NCI-H748 treated with DMSO at 0.1 percent for 48 hours (cell line): ENCODE measurements at places on chromosomes 4 and X.

DNA sequence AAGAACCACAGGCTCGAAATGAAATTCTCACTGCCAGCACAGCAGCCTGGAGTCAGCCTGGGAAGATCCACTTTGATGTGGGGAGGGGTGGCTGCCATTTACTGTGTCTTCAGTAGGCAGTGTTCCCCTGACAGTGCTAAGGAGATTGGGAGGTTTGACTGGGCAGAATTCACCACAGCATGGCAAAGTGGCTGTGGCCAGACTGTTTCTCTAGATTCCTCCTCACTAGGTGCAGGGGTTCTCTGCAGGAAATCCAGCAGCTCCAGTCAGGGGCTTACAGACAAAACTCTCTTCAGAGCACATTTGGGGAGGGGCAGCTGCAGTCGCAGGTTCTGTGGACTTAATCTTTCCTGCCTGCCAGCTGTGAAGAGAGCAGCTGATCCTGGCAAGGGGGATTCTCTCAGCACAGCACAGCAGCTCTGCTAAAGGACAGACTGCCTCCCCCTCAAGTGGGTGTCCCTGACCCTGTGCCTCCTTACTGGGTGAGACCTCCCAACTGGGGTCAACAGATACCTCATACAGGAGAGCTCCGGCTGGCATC lies 1174.0 kb downstream of the RAPGEF2 start:
- DNase-seq, result no peak

DNA sequence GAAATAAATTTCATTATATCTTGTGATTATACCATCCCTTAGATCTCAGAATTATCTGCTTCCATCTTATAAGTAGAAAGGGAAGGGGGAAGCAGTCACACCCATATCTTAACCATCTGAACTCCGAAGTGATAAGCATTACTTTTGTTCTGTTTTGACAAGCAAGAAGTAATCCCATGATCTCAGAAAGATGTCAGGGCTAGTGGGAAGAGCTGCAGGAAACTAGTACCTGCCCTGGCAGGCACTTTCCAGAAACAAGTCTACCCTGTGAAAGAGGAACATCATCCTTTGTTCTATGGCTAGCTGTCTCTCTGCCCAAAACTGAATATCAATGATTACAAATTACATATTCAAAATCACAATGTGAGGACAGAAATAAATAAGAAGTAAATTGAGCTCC lies 244.4 kb downstream of the SPOCK3 start:
- DNase-seq, result no peak

DNA sequence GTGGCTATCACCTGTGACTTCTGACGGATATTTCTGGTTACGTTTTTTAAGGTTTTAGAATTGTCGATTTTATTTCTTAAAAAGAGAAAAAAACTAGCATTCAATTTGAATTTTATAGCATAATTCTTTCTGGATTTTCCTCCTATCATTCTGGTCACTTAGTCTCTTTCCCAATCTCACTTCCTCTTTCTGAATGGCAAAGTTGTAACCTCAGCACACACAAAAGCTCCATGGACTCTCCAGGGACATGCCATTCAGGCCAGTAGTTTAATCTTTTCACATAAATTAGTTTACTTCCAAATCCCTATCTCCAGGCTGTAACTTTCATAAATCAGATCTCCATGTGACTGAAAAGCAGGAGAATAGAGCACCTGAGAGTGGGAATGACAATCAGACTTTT lies 110.7 kb downstream of the ARAP2 start:
- no peak for DNase-seq

GRCh38 chrX:46713672-46714490 lies 45.0 kb downstream of the SLC9A7 start:
- no peak for DNase-seq

DNA sequence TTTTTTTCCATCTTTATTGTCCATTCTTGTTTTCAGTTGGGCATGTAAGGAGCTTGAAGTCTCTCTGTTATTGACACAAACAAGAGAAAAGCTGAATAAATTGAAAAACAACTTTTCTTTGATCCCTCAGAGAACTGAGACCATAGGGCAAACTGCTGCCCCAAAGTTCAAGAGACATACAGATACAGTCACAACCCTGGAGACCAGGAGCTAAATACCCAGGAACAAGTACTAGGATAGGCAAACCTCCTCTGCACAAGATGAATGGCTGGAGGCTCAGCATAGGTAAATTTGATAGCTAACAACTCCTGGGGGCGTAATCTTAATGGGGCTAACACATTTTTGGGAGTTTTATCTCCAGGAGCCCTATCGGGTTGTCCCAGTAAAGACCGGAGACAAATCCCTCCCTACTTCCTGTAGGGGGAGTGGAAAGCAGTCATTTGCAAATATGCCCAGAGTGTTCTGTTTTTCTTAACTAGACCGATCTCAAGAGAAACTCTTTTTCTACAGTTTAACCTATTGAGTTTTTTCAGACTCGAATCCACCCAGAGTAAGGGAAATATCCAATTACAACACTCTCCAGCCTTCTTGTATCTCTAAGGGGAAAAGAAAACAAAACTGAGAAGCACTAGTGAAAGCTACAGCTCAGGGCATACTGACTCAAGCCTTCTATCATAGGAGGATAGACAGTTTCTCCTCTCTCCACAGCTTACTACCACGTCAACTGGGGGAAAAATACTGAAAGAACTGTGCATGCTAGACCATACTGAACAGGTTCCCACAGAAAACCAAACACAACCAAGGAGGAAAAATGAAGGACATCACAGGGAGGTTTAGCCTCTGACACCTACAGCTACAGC lies 23.1 kb downstream of the MAGEA8 start:
- no peak for DNase-seq

GRCh38 chr4:168098248-168098717 lies 5.9 kb downstream of the ANXA10 start:
- no peak for DNase-seq

DNA sequence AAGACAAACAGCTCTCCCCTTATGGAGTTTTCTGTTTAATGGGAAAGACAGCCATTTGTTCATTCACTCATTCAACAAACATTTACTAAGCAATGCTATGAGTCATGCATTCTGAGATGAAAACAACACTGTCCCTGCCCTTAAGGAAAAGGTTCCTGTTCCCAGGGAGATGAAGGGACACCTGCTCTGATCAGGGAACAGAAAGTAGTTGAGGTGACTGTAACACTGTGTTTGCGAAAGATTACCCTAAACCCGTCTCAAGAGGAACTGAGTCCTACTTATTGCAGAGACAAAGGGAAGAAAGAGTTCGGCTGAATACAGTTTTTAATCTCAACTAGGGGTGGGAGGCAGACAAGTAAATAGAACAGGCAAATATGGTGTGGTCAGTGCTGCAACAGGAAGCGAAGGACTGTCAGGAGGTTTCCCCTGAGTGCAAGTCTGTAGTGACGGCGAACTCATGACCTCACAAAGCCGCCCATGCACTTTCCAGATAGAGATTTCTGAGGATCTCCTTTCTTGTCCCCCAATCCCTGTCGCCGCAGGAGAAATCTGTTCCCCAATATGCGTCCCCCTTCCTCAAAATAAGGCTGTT lies 712 bp downstream of the STX18 start:
- DNase-seq, result no peak

DNA sequence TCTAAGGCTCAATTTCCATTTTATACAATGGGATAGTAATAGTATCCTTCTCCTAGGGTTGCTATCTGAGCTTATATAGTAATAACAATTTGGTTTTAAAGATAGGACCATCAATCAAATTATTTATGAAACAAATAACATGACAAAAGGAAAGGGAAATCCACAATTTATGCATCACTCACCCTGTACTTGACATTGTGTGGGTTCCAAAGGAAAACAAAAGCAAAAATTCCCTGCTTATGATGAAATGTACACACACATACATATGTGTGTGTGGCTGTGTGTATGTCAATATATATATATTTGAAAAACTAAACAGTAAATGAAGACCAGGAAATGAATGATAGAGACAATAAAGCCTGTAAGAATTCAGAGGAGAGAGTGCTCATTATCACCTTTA lies 2.9 kb upstream of the TNIP3 start:
- DNase-seq, result no peak

- DNase-seq, result peak; percentile 57
These were observed 4.8 kb upstream of the NHS start for GRCh38 chrX:17370191-17370590.

DNA sequence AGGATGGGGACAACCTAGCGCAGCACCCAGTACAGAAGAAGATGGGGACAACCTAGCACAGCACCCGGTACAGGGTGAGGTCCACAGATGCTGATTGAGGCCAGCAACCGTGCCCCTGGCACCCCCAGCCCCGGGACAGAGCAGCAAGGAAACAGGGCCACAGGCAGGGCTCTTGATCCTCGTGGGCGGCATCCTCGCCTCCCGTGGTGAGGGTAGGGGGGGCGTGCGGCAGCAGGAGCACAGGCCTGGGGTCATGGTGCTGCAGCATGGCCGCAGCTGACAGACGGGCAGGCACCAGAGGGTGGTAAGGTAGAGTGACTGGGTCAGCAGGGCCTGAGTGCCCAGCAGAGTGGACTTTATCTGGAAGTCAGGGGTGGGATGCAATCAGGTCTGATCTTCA lies 89.5 kb downstream of the HMX1 start:
- DNase-seq, result no peak

- DNase-seq, result peak; percentile 5
These were observed 264.3 kb downstream of the NPFFR2 start for GRCh38 chr4:72295966-72296557.

DNA sequence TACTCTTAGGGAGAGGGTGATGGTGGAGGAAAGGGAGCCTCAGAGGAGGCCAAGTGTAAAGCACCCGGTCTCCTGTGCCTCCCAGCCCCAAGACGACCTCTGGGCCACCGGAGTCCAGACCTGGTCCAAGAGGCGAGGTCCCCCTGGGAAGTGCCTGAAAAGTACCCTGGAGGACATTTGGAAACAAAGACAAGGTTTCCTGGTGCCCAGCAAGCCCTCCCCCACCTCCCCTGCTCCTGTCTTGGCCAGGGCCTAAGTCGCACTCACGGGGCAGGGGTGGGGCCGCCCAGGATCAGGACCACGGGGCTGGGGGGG lies 532 bp upstream of the SH3BP2 start:
- DNase-seq, result no peak

DNA sequence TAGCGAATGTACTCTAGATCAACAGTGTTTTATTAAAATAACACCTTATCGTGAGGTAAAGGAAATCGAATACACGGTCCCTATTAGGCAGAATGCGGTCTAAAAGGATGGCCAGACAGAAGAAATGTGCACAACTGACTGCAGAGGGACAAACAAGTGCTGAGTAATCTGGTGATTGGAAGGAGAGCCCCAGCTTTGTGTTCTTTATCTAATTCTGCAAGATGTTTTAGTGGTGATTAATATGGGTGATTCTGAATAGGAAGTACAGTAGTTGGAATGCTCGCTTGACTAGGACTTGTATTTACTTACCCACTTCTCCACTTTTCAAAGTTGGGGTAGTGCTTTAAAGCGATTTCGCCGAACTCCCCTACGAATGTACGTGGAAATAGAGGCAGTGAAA lies 1.2 kb downstream of the WDR44 start:
- peak; percentile 45 for DNase-seq

GRCh38 chrX:153361781-153362397 lies 27.9 kb downstream of the ZNF275 start:
- DNase-seq, result no peak

DNA sequence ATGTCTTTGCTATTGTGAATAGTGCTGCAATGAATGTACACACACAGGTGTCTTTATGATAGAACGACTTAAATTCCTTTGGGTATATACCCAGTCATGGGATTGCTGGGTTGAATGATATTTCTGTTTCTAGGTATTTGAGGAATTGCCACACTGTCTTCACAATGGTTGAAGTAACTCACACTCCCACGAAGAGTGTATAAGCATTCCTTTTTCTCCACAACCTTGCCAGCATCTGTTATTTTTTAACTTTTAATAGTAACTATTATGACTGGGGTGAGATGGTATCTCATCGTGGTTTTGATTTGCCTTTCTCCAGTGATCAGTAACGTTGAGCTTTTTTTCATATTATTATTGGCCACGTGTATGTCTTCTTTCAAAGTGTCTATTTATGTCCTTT lies 17.6 kb upstream of the DCUN1D4 start:
- DNase-seq, result no peak

DNA sequence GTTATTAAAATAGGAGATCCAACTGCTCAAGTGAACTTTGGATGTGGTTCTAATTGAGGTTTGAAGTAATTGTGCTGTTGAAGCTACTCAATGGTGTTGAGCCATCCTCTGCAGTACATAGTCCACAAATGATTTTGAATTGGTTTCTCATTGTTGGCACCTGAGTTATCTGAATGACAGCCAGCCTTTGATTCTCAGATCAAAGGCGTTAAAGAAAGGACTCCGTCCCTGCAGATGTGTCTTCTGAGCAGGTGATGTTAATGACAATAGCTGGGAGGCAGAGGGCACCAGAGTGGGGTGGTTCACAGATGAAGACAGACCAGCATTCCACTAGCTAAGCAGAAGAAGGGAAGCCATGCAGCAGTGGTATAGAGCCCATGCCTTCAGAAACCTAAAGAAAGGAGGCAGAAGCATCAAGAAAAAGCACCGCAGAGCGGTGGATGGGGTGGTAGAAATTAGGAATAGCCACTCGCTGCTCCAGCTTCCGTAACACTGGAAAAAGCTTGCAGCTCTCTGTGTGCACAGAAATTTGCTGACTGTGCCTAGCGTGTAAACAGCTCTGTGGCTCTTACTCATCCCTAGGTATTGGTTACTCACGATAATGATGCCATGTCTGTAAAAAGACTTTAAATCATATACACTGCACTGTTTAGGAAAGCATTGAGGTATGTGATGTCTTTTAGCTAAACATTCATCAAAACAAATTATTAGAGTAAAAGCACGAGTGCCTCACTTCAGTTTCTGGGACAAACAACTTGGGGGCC lies 79.2 kb upstream of the CLCN4 start:
- no peak for DNase-seq

- DNase-seq, result no peak
These were observed 43.8 kb upstream of the NKX1-1 start for GRCh38 chr4:1449833-1450741.

- DNase-seq, result no peak
These were observed 30.4 kb downstream of the SMAD1 start for GRCh38 chr4:145511913-145512522.

DNA sequence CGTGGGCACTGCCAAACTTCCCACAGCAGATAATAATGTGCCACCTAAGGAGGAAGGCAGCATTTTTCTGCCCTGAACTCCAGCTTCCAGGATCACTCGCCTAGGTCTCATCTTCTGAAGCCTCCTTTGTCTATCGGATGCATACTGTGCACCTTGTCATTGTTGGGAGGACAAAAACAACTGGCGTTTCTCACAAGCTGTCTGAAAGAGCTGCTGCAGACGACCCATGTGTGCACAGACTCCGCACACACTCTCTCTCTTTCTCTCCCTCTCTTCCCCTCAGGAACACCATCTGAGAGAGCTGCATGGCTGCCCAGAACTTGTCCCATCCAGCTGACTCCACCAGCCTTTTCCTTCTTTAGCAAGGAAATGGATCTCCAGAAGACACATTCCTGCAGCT lies 83.0 kb downstream of the MAML3 start:
- DNase-seq, result no peak

GRCh38 chr4:168514249-168514852 lies 17.5 kb downstream of the PALLD start:
- peak; percentile 3 for DNase-seq

- DNase-seq, result no peak
These were observed 113.2 kb downstream of the ATP10D start for GRCh38 chr4:47598320-47598719.
